ENCODE measurements at places on chromosomes 5 and 9.

GRCh38 chr5:119470105-119470763, 17.9 kb downstream of the HSD17B4 start:
- no peak for DNase-seq

- DNase-seq = peak; percentile 65
These were observed 831.8 kb downstream of the TAF11L14 start for GRCh38 chr5:18465833-18466681.

DNA sequence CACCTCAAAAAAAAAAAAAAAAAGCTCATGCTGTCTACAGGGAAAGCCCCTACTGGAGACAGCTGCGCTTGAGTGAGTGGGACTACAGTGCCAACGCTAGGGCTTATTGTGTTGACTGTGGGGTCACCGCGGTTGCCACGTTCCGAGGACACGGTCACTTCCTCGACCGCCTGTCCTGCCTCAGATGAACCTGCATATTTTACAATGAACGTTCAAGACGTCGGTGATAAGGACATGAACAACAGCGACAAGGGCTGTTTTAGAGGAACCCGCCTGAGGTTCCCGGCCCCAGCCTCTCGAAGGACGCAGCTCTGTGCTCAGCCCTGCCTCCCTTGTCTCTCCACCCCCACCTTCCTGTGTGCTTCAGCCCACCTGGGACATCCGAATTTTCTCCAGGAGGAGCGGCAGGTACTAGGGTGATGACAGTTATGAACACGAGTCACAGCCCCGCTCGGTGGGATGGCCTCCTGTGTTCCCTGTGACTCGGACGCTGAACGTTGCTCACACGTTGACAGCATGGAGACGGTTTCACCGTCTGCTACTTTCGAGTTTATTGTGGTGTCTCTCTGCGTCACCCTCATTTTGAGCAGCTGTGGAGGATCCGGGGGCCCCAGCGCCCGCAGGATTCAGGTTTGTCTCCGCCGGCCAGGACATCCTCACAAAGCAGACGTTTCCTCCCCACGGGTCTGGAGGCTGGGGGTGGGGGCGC, 11.3 kb upstream of the DIPK1B start:
- no peak for DNase-seq

DNA sequence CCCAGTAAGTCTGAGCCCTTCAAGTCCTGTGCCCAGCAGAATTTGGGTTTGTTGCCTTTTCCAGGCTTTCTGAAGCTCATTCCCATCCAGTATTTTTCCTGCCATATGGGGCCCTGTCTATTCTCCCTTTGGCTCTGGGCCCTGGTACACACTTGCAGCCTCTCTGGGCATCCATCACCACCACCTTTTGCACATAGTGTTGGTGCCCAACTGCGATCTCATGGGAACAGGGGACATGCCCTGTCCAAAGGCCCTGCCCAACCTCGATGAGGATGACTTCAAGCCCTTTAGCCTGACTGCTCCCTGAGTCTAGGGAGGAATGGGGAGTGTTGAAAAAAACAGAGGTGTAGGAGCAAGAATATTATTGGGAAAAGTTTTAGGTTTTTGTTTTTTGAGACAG, 11.5 kb downstream of the RGS3 start:
- no peak for DNase-seq

GRCh38 chr9:100098046-100098886, 534 bp downstream of the ERP44 start:
- DNase-seq = peak; percentile 49

DNA sequence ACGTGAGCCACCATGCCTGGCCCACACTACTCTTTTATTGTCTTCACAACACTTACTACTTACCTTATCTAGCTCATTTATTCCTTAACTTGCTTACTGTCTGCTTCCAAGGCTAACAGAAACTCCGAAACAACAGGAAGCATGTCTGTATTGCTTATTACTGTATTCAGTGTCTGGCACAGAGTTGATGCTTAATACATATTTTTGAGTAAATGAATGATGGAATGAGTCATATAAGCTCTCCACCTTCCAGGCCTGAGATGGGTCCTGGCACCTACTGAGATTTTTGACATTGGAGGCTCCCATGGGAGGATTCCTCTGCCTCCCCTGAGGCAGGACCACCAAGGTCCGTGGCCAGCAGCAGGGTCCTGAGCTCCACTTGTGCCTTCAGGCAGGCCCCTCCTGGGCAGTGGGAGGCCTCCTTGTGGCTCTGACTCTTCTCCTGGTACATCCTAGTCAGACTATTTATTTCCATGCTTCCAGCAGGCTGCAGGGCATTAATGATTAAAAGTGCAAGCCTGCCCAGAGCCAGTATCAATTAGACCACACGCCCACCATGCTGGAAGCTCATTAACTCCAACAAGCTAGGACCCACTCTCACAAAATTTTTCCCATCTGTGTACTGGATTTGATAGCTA, 76.5 kb upstream of the CTNNA1 start:
- no peak for DNase-seq

DNA sequence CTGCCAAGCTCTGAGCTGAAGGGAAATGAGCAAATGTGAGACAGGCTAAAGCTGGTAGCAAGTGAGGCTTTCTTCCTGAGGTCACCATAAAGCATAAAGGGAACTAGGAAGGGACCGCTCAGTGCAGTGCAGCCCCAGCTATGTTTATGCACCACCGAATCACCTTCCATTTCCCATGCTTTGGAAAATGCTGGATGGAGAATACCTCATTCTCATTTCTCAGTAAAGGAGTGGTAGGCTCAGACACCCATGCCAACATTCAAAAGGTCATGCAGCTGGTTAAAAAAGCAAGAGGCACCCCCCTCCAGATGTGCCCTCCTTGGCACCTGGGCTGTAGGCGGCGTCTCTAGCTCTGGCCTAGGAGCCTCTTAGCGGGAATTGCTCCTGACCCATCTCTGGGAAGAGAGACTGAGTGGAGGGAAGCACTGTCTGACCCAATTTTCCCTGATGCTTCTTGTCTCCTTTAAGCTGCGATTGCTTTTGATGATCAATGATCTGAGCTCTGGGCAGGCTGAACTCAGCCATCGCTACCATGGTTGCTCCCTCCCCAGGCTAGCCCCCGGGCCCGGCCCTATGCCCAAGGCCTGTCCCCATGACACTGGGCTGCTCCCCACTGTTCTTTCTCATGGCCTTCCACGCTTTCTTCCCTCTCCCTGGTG, 58.7 kb downstream of the ZNF354C start:
- no peak for DNase-seq

GRCh38 chr5:135822959-135823358, 11.5 kb upstream of the SLC25A48 start:
- no peak for DNase-seq

DNA sequence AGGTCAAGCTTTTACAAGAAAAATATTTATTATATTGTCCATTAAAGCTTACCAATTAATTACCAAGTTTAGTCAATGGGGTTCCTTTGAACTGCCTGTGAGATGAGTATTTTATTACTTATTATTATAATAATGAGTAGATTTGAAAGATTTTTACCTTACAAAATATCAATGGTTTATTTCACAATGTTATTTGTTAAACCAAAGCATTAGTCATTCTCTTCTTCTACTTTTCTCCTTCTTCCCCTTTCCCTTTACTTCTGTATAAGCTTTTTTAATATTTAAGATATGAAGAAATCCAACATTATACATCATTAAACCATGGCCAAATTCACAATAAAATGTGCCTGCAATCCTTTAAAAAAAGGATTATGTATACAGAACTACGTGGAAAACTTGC, 369.5 kb downstream of the ARL15 start:
- no peak for DNase-seq

DNA sequence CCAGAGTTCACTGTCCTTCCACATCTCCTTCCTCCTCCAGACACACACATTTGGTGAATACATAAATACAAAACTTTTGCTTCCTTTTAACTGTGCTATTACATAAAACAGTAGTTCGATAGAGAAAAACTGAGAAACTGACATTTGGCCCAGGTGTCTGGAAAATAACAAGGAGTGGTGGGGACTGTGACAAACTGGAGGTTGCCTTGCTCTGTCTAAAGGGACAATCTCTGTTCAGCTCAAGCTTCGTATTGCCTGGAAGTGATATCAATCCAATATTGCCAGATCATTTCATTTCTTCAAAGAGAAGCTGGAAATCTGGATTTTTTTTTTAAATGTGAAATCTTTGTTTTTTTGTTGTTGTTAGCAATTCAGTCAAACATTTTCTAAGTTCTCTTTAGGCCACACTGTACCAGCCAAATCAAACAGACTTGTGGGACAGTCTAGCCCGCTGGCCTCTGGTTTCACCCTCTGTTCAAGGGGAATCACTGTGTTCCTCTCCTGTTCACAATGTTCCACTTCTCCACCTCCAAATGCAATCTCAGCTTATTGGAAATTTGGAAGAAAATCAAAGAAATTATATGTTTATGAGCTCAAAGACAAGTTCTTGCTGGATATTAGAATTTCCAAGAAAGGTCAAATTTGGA, 612.5 kb downstream of the KIF4B start:
- no peak for DNase-seq

GRCh38 chr5:108607421-108607820, 140.3 kb upstream of the FER start:
- no peak for DNase-seq
